Renal pelvis (tissue), 12 donors: ENCODE measurements at places on chromosomes 2 and 18. TPM values are rescaled to one million over a fixed set of nuclear protein-coding genes. Genes with fewer than 3 reads are reported as not detected.

Gene IL36RN
- polyA plus RNA-seq: not detected

Gene ITGA4
- 28.1 TPM for polyA plus RNA-seq

Gene LOXL3
- polyA plus RNA-seq: 11.4 TPM

Gene BCL11A
- 16.1 TPM for polyA plus RNA-seq

Gene RAX
- not detected for polyA plus RNA-seq

Gene RAD51AP2
- polyA plus RNA-seq: 0.17 TPM

- DNase-seq: no peak
Observed at GRCh38 chr2:158619496-158619895, 162.7 kb downstream of the PKP4 start.

GRCh38 chr18:53859764-53860163 is 364.7 kb downstream of the MBD2 start:
- DNase-seq: no peak

DNA sequence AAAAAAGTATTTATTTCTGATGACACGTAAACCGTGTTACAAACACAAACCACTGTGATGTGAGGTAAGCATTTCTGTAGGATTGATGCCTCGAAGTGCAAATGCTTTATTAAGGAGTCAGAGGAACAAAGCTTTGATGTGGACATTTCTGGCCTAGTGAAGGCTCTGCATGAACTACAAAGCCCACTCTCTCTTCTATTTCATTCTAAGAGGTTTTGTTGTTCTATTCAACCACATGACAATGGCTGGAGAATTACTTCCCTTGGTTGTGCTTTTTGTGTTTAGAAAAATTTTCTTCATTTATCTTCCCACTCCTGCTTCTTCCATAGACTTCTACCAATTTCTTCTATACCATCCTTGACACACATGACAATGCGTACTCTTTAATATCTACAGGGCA is 125.7 kb upstream of the CCDC195 start:
- DNase-seq: no peak

DNA sequence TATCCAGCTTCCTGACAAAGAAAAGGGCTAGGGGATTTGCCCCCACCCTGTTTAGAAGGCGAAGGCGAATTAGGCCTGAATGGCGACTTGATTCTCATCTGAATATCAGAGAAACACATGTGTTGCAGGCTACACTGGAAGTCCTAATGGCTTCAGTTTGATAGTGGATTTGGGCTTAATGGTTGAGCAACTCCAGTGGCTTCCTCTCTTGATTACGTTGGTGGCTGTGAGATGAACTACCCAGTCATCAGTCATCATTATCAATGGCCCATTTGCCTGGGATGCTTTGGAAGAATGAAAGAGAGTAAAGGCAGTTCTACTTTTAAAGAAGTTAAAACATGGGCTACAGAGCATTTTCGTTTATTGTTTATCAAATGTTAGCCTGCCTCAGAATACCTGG is 60.9 kb upstream of the IL1R1 start:
- no peak for DNase-seq

GRCh38 chr18:77106331-77106730 is 26.3 kb downstream of the MBP start:
- no peak for DNase-seq

- no peak for DNase-seq
Observed at GRCh38 chr2:219419331-219420197, 1.4 kb downstream of the DES start.

- DNase-seq: no peak
Observed at GRCh38 chr2:133334923-133335322, 233.3 kb downstream of the NCKAP5 start.

GRCh38 chr18:1599196-1599595 is 694.5 kb downstream of the ADCYAP1 start:
- DNase-seq: no peak

DNA sequence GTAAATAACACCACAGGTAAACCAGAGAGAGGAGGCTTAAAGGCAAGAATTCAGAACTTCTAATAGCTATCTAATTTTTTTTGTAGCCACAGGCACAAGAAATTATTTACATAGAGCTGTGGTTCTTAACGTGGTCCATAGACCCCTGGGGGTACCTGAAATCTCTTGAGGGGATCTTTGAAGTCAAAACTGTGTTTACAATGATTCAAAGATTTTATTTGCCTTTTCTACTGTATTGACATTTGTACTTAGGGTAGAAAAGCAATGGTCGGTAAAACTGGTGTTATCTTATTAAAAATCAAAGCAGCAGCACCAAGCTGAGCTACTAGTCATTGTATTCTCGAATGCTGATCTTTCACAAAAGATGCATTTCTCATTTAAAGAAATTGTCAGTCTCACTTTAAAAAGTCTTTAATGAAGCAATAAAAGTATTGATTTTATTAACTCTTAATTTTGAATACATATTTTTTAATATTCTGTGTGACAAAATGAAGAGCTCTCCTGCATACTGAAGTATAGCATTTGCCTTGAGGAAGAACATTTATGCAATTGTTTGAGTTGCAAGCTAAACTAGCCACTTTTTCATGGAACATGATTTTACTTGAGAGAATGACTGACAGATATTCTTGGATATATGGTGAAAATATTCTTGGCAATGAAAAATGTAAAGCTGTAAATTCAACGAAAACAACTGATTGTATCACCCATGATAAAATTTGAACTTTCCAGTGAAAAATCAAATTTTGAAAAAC is 25.6 kb upstream of the KLHL14 start:
- no peak for DNase-seq
